ENCODE measurements at places on chromosomes 7 and 10. TPM values are rescaled to one million over a fixed set of nuclear protein-coding genes. Genes with fewer than 3 reads are reported as not detected.

GRCh38 chr10:184174-184573 lies 48.9 kb downstream of the ZMYND11 start:
- DNase-seq, result no peak
- no peaks in the 10 kb centered on the region for H3K36me3 ChIP-seq
- no peak overlapping the region for H3K27ac ChIP-seq
- H3K27me3 ChIP-seq, result no peaks in the 10 kb centered on the region
- H3K4me3 ChIP-seq, result no peak overlapping the region

GRCh38 chr7:13872709-13873108 lies 116.8 kb downstream of the ETV1 start:
- no peaks in the 10 kb centered on the region for H3K36me3 ChIP-seq
- no peak overlapping the region for H3K4me3 ChIP-seq
- no peaks in the 10 kb centered on the region for H3K27me3 ChIP-seq
- H3K4me1 ChIP-seq, result no peaks in the 10 kb centered on the region
- H3K27ac ChIP-seq, result no peak overlapping the region

- no peaks in the 10 kb centered on the region for H3K36me3 ChIP-seq
- no peak overlapping the region for H3K4me3 ChIP-seq
- no peaks in the 10 kb centered on the region for H3K4me1 ChIP-seq
- no peak for DNase-seq
- H3K27ac ChIP-seq, result no peak overlapping the region
- H3K27me3 ChIP-seq, result no peaks in the 10 kb centered on the region
Measured at GRCh38 chr7:141610671-141611070, 59.5 kb downstream of the AGK start.

DNA sequence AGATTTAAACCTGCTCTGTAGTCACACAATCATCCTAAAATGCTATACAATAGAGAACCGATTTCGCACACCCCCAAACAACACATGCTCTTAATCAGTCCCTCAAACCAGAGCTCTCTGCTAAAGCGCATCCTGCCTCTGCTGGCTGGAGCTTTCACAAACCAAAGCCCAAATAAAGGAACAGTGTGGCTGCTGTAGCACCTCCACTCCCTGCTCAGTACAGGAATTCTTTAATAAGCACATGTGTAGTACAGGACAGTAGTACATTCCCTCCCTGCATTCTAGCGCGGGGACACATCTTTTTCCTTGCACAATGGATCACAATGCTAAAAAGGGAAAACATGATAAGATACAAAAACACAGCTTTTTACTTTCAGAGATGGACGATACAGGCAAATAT lies 684.6 kb downstream of the MAGI2 start:
- H3K4me1 ChIP-seq, result peaks cover 7% of the 10 kb centered on the region
- no peak overlapping the region for H3K4me3 ChIP-seq
- DNase-seq, result no peak
- no peaks in the 10 kb centered on the region for H3K36me3 ChIP-seq

- no peaks in the 10 kb centered on the region for H3K36me3 ChIP-seq
- DNase-seq, result no peak
- no peaks in the 10 kb centered on the region for H3K27me3 ChIP-seq
- H3K27ac ChIP-seq, result no peak overlapping the region
- H3K4me1 ChIP-seq, result no peaks in the 10 kb centered on the region
- H3K4me3 ChIP-seq, result no peak overlapping the region
Measured at GRCh38 chr10:65358565-65358964, 1567.3 kb upstream of the LRRTM3 start.

COBL gene
- total RNA-seq, result 3.9 TPM

UCMA gene
- total RNA-seq, result not detected

All from ovary (tissue), 10 donors.